ENCODE measurements at places on chromosomes 4 and X.
A peak's percentile ranks its signal among the peaks of the same experiment; 100 is the strongest.

DNA sequence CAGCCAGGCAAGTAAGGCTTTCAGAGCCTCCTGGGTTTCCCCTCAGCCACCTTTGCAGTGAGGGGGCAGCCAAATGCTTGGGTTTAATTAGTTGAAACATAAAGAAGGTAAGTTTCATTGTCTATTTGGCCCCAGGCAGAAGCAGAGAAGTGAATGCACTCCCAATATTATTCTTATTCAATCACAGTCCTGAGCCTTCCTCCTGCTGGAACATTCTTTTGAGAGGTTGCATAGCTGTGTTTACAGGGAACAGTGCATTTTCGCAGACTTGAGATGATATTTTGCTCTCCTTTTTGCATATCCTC is 13.9 kb downstream of the SLC2A9 start:
- no peak for DNase-seq

GRCh38 chrX:92270936-92271855 is 492.0 kb downstream of the PCDH11X start:
- DNase-seq, result no peak

DNA sequence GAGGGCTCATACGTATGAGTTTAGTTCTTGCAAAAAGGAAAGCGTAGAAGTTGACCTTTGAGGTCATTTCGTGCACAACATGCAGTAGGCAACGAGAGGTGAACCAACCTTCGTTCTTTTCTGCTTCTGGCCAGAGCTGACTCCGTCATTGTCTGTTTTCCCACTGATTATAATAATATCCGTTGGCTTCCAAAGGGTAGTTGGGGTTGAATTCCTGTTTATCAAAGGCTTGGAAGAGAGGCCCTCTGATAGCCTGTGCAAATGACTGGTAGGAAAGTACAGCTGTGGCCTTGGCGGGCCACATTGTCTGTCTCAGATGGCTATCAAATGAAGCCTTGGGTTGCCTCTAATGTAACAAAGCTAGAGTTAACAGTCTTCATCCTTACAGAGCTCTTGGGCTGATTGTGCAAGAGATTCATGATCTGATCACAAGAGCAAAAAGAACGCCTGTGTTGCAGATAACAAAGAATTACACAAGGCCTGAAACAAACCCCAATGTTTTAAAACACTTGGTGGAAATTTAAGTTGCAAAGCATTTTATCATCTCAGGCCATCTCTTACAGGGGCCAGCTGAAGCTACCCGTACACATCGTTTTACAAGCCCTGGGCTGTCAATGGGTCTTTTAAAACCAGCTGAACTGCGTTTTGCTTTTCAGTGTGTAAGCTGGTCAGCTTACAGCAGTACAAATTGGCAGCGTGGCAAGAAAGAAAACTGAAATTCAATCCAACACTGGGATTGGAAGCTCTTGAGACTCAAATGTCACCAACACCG is 46.1 kb upstream of the FAM9C start:
- DNase-seq, result no peak

- no peak for DNase-seq
These were observed 29.3 kb downstream of the SOD3 start for GRCh38 chr4:24824720-24825119.

- no peak for DNase-seq
These were observed 1499.4 kb upstream of the PCDH7 start for GRCh38 chr4:29220761-29221160.

GRCh38 chrX:10098270-10098713 is 58.5 kb upstream of the CLCN4 start:
- no peak for DNase-seq

DNA sequence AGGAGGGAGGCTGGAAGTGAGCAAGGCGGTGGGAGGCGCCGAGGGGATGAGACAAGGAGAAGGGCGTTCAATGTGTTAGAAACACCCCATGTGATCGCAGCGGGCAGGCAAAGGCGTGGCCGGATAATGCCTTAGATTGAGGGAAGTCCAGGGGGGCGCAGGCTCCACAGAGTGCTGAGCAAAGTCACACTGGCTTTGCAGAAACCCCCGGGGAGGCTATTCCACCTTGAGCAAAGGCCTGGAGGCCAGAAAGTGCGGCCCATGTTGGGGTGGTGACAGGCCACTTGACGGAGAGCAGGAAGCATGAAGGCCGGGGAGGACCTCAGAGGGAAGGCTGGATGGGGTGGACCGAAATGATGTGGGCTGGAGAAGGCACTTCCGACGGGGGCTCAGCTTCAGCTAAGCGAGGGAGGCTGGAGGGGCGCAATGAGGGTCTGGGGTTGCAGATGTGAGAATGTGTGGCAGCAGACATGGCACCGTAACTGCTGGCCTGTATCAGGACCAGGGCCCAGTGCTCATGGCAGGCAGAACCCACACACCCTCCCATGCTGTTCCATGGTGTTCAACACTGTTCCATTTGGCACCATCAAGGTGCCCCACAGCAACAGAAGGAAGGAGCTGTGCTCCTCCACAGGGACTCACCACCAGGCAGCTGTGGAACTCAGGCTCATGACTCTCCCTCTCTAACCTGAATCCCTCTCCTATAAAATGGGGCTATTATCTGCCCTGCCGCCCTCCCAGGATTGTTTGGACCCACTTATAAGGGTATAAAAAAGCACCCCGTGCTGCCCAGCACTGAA is 50.3 kb downstream of the HMX1 start:
- DNase-seq, result no peak

DNA sequence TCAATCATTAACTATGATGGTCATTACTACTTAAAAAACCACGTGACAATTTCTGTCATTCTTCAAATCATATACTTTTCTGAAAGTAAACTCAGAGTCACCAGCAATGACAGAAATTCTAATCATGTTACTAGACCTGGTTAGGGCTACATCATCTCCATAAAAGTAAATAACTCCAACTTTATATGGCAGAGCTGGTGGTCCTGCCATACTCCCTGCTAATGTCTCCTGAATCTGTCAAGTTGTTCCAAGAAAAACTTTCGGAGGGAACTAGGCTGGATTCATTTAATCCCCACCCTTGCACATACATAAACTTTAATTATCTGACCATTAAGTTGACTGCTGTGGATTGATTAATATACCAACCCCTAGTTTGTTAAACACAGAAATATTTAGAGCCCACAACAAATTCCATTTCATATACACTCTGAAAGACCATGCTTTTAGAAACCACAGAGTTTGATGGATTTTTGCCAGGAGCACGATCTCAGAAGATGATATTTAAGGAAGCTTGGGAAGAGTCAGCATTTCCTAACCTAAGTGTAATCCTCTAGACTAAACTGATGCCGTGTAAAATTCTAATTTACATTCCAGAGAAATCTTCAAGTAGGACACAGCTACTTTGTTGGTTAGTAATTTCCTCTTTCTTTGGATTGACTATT is 577.0 kb downstream of the FAT4 start:
- DNase-seq, result no peak

- no peak for DNase-seq
These were observed 700.6 kb downstream of the NLGN4X start for GRCh38 chrX:5528057-5528456.

DNA sequence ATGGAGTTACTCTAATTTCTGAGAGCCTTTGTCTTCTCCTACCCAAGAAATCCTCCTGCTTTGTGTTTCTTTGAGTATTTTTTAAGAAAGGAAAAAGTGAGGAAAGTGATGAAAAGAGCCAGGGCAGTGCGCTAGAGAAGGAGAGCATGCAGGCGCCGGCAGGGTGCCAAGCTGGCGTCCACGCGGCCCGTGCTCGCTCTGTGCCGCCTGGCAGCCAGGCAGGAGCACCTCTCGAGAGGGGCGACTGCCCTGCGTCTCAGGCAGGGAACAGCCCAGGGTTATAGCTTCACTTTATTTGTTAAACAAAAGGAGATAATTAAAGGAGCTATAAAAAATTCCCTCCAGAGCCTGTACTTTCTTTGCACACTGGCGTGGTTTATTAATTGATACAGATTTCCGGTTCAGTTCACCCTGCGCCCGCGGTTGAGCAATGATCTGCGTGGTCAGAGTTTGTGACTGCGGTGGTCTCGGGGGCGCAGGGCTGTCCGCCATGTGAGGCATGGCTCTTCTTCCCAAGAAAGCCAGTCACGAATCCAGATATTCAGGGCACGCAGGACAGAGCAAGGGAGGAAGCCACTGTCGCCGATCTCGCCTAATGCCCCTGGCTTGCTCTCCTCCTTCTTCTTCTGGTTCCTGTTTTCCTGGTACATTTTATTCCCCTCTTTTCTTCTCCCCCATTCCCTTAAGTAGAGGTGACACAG is 110.8 kb upstream of the PAQR3 start:
- no peak for DNase-seq

- no peak for DNase-seq
These were observed 11.9 kb upstream of the DCAF4L1 start for GRCh38 chr4:41969671-41970070.

GRCh38 chr4:87465739-87466366 is 43.5 kb downstream of the NUDT9 start:
- DNase-seq, result peak; percentile 45

DNA sequence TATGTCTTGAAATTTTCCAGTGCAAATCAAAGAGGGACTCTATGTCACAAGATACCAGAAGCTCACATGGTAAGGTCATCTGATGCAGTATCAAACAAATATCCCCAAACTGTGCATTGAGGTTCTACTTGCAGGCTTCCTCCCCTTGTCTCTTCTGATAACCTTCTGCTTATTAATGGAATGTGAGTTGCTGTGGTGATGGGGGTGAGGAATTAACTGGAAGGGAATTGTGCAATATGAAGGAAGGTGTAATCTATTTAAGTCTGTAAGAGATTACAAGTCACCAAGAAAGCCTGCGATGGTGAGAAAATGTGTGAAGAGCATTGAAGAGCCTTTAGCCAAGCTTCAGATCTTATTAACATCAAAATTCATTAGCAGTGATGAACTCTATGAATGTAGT is 15.4 kb upstream of the MAGED1 start:
- DNase-seq, result no peak

DNA sequence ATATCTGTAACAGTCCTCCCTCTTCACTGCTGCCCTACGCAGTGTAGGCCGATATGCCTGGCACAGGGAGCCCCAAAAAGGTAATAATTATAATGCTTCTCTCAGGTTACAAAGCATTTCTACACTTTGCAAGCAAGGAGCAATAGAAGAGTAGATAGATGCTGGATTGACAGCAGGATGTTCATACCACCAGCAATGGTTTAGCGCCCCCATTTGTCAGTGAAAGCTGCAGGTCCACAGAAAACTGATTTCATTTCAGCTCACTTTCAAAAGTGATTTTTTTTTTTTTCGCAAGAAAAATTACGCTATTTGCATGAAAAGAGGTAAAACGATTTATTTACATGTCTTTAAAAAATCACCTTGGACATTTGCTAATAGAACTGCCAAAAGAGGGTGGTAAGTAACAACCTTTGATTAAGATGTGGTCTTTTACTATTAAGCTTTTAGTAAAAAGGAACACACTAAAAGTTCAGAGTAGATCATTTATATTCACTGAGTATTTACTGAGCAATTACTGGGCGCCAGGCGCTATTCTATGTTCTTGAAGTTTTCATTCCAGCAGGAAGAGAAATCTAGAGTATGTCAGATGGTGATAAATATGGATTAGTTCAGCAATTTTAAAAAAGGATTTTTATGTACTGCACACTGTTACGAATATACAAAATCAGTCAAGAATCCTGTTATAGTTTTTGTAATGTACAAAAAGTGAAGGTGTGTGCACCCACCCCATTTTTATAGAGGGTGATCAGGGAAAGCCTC is 34.4 kb downstream of the HPF1 start:
- DNase-seq, result peak; percentile 9

DNA sequence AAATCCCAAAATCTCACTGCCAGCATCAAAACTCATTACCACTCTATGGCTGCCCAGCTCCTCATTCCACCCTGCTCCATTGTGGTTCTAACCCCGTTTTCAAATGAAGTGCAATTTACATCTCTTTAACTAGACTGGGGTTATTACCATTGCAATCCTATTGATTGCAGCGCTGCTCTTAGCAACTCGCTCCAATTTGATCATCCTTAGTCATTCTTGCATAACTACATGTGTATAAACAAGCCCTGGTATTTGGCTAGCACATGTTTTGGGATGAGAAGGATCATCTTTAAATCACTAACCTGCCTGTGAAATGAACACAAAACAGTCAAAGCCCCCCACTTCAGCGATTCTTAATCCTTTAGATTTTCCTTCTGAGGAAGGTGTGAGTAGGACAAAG is 340.1 kb upstream of the PPARGC1A start:
- DNase-seq, result no peak

- no peak for DNase-seq
These were observed 196.0 kb upstream of the PSAPL1 start for GRCh38 chr4:7630568-7631287.

- no peak for DNase-seq
These were observed 140.3 kb downstream of the AR start for GRCh38 chrX:67684136-67684535.

GRCh38 chrX:148385471-148385870 is 114.9 kb upstream of the AFF2 start:
- DNase-seq, result no peak

GRCh38 chr4:71269233-71269632 is 69.6 kb upstream of the SLC4A4 start:
- DNase-seq, result no peak

DNA sequence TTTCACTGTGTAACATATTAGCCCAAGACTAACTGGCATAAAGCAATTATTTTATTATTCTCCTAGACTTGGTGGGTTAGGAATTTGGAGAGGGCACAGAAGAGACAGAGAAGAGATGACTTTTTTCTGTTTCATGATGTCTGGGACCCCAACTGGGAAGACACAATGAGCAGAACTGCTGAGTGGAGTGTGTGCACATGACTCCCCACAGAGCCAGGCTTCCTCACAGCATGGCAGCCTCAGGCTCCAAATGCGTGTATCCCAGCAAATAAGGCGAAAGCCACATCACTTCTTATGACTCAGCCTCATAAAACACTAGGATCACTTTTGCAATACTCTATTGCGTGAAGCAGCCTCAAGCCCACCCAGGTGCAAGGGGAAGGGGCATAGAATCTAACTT is 68.4 kb downstream of the MFAP3L start:
- DNase-seq, result peak; percentile 19

DNA sequence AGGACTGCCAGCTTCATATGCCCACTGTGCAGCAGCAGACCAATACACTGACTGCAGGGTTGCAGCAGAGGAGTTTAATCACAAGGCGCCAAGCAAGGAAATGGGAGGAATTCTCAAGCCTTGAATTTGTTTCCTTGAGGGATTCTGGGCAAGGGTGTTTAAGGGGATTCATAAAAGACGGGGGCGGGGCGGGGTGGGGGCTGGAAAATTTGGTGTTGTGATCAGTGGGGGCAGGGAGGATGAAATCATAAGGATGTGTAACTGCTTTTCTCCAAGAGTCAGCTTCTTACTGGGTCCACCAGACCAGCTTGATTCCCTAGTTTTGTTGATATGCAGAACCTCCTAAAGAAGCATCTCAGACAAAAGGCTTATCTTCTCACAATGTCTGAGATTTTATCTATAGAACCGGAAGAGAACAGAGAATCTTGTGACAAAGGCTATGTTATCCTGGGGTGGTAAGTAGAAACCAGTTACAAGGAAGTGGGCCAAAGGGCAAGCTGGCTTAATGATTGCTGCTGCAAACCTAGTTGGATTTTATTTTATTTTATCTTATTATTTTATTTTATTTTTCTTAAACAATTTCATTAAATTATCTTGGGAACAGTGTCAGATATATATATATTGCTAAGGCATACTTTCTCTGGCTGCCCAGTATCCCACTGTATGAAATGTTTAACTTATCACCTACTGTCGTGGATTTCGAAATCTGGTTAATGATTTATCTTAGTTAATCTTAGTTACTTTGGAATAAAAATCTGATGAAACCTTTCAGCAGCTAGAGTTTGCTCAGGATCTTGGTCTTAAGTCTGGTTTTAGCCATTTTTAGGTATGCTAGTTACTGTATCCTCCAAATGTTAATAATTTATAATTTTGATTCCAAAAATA is 276.4 kb downstream of the RPA4 start:
- peak; percentile 31 for DNase-seq
